ENCODE measurements at places on chromosomes 4 and X.

DNA sequence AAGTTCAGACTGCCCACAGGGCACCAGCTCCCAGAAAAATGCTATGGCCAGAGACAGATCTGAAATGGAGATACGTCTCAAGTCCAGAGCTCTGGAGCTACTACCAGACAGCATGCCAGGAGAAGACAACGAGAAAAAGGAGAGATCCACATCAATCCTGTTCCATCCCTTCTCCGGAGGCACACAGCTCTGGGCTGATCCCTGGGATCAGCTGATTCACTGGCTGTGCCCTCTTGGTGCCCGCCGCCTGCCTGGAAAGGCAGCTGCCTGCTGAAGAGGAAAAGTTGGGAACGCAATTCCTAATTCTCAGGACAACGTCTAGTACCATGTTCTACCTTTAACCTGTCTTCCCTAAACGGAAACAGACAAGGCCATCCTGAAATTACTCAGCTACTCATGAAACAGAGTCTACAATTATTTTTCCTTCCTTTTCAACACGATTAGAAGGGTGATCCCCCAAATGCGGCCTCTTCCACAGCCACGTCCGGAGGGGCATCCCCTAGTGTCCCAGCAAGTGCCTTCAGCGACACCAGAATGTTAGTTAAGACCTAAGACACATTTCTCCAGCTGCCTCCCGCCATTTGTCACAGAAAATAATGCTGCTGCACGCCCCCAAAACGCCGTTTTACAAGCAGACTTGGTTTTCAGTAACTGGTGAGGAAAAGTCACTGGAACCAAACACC is 2.4 kb downstream of the ZFYVE28 start:
- no peak for DNase-seq

DNA sequence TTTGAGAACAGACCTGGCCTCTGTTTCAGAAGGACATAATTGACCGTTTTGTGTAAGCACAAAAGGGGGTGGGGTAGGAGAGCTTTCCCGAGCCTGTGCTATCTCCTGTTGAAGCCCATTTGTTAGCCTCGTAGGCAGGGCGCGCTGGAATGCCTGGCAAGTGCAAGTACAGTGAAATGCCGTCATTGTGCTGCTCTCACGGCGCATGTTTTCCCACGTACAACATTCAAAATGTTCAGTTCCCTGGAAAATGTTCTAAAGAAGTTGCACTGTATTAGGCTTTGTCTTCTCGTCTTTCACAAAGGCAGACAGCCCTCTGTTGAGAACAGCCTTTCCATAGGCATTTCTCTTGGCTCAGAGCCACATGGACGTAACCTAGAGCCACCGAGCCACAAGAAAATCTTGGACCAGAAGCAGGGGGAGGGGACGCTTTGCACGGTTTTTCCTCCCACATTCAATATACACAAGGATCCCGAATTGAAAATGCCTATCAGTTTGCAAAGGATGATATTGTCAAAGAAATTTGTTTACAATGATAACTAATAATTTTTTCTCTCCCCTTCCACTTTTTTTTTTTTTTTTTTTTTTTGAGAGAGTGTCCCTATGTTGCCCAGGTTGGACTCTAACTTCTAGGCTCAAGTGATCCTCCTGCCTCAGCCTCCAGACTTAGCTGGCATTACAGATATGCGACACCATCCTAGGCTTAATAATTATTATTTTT is 54.6 kb upstream of the RAPGEF2 start:
- peak; percentile 31 for DNase-seq

- no peak for DNase-seq
Measured at GRCh38 chr4:73948990-73949706, 32.7 kb downstream of the PF4 start.

DNA sequence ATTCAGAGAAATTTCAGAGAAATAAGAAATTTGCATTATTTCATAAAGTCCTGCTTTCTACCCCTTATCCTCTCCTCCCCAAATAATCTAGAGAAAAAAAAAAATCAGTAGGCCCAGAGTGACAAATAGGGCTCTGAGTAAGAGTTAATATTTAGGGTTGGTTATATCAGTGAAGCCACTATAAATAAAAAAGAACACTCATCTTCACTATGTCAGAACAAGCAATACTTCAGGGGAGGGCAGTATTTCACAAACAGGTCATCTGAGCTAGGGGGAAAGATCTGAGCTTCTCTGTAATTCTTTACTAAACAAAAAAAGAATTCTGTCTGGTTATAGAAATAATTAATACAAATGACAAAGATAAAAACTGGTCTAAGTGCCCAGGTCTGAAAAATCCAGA is 39.4 kb downstream of the PDE5A start:
- no peak for DNase-seq

DNA sequence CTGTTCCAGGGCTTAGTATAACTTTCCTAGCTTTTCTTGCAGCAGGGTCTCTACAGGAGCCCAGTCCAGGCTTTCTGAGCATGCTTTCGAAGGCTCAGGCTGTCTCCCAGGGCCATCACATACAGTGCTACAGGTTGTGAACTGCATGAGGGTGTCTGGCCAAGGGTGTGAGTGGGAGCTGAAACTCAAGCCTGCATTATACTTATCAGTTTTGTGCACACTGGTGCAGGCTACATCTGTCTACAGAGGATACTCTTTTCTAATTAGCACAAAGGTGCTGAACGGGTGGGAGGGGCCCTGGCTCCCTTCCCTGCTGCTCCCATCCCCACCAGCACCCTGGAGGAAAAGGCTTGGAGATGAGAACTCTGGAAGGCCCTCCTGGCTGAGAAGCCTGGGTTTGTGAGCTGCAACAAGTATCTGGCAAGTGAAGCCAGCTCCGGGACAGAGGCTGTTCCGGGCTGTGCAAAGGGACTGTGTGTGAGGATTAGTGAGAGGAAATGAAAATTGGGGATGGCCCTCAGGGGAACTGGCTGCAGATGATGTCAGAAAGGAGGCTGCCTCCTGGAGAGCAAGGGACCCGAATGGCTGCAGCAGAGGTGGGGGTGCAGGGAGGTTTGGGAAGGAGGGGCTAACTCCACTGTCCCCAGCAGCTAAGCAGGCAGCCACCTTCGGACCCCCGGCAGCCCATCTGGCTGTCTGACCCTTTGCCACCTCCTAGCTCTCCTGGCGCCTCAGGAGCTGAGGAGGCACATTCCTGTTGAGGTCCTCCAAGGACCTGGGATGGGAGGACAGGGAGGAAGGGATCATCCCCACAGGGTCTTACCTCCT is 68.5 kb downstream of the EFNB1 start:
- no peak for DNase-seq

GRCh38 chr4:57090079-57090478 is 20.1 kb downstream of the IGFBP7 start:
- DNase-seq = no peak

DNA sequence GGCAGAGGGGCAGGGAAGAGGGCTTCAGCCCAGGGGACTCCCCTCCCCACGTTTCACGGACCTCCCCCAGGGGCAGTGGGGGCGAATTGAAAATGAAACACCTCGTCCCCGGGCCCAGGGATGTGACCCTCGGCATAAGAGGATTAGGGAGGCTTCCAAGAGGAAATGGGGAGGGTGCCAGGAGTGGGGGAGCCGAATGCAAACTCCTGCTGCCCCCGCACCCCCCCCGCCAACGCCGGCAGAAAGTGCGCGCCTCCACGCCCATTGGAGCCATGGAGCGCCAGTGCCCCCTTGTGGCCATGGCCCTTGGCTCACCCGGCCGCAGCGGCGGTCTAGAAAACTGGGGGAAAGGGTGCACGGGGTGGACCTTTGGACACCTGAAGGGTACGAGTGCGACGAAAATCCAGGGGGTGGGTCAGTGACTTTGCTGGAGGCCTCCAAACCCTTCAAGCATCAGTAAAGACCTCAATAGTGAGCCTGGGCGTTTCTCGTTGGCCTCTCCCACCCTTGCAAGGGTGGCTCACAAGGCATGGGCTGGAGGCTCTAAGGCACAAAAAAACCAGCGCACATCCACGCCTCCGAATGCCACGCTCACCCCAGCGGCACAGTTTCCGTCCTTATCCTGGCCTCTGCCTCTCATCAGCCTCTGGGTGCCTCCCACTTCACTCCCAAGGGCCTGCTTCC is 120.8 kb upstream of the PJA1 start:
- no peak for DNase-seq

GRCh38 chrX:1451661-1452515 is 821 bp downstream of the ASMTL start:
- DNase-seq = no peak

- no peak for DNase-seq
Measured at GRCh38 chr4:17194586-17194985, 296.1 kb upstream of the LDB2 start.

- no peak for DNase-seq
Measured at GRCh38 chr4:40940317-40940741, 190.6 kb downstream of the NSUN7 start.

GRCh38 chr4:106893903-106894302 is 142.2 kb downstream of the DKK2 start:
- DNase-seq = no peak

DNA sequence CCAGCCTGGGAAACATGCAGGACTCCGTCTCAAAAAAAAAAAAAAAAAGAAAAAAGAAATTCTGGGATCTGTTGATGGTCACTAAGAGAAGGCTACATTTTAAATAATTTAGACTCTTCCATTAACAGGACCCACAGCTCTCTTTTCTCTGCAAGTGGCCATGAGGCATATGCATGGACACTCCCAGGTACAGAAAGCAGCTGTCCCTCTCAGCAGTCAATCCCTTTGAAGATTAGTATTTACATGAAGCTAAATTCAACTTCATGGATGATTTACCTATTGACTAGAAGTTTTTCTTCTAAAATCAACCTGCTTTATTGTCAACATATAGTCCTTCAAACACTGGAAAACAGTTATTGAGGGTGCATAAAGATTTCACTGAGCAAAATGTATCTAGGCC is 139.9 kb downstream of the CPEB2 start:
- no peak for DNase-seq

GRCh38 chrX:154380153-154380552 is 1.1 kb downstream of the EMD start:
- DNase-seq = no peak

- no peak for DNase-seq
Measured at GRCh38 chr4:129232589-129233337, 136.8 kb downstream of the C4orf33 start.

DNA sequence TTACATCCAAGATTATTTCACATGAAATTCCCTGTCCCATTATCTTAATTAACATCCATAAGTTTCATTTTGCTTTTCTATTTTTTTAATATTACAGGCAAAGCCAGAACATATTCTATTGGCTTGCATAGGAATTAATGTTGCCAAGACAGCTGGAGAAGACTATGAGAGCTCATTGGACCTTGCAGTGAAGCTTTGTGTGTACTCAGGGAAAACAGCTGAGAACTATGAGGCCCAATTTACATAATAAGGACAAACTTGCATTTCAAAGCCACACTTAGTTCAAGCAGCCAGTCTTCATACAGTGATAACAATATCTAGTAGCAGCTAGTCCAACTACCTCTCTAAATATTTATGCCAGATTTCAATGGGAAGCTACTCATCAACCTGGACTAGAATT is 134.4 kb downstream of the DDX53 start:
- no peak for DNase-seq

DNA sequence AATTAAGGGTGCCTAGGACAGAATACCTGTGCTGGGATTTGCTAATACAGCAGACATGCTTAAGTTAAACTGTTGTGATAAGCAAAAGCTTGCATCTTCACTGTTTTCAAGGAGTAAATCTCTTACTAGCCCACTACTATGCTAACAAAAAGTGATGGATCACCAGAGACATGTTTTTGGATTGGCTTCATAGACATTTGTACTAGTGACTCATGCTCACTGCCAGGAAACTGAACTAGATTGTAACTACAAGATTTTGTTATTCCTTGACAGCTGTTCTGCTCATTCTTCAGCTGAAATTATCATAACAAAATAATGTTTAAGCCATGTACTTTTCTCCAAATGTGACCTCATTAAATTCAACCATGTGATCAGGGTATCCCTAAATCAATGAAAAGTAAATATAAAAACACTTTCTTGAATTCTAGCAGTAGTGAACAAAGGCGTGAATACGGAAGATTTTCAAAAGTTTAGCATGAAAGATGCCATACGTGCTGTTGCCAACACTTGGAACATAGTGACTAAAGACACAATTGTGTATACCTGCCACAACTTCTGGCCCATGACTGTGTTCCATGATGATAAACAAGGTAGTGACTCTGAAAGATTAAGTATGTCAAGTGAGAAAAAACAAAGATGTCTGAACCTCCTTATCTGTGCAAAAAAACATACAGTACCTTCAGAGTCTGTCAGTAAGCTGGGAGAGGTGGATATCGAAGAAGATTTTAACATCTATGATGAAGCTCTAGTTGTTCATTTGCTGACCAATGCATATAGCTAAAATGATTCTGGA is 154.0 kb downstream of the BTC start:
- DNase-seq = peak; percentile 46

- DNase-seq = no peak
Measured at GRCh38 chrX:21975242-21975641, 34.7 kb downstream of the SMS start.

DNA sequence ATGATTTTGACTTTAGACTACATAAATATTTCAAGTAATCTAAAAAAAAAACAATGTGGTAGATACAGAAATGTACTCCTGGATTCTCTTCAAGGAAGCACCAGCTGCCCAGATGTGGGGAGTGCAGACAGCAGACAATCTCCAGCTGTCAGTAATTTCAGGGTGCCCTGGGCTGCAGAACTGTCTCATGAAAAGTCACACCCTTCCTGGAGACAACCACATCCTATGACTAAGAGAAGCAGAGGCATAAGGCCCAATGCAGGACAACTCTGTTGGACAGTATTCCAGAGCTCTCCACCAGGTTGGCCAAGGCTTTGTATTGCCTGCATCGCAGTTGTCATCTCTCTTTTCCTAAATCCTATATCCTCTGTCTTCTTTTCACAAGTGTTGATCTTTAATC is 34.4 kb upstream of the BLTP1 start:
- no peak for DNase-seq

- DNase-seq = no peak
Measured at GRCh38 chr4:22688236-22688635, 4.5 kb upstream of the GBA3 start.

GRCh38 chr4:142386449-142386848 is 459.7 kb downstream of the INPP4B start:
- no peak for DNase-seq

GRCh38 chr4:135412213-135412612 is 1210.6 kb upstream of the PABPC4L start:
- no peak for DNase-seq

- DNase-seq = no peak
Measured at GRCh38 chrX:92213786-92214185, 434.6 kb downstream of the PCDH11X start.

DNA sequence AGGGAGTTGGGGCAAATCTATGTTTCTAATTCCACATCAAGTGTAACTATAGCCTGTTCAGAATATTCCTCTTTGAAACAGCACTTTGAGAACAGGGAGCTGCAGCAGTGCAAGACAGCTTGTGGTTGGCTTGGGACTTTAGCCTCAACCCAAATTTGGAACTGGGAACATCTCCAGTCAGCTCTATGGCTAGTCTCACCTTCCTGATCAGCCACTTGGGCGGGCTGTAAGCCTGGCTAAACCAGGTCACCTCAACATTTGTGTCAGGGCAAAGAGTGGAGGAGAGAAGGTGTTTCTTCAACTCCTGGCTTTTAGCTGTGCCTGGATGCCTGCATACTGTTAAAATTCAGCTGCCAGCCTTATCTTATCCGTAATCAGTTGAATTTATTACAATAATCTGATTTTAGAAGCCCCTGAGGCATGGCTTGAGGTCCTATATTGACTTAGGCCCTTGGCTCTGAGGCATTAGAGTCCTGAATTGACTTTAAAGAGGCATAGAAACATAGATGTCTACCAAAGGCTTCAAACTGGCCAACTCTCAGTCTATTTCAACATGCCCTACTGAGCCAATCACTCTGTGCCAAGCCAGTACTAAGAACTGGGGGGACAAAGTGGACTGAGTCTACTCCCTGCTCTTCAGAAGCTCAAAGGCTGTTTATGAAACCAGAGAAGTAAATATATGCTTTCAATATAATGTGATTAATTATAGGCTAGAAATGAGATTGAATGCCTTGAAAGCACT is 18.7 kb upstream of the AR start:
- no peak for DNase-seq

All from renal cortex interstitium (tissue), 15 donors.